GM19239 (cell line): ENCODE measurements at places on chromosomes 2 and 18.

GRCh38 chr2:1595274-1595673 is 149.0 kb downstream of the PXDN start:
- no peak for DNase-seq

- DNase-seq: no peak
Measured at GRCh38 chr2:120510751-120511395, 164.9 kb downstream of the INHBB start.

GRCh38 chr18:35592298-35592697 is 10.8 kb downstream of the GALNT1 start:
- DNase-seq: no peak

DNA sequence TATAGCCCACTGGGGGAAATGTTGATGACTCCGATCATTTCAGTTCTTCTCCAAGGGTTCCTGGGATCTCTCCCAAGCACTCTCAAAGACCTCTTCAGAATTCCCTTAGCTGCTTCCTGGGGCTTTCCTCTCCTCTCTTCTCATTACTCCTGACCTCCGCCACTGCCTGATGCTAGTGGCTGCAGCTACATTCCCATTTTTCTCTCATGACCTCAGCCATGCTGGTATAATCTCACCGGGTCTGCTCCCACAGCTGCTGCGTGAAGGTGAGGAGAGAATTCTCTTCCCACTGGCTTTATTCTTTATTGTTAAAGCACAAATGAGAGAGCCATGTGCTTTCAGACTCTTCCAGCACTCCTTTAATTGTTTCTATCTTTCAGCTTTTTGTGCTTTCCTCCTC is 312.0 kb upstream of the ETAA1 start:
- no peak for DNase-seq

GRCh38 chr2:200247494-200247893 is 59.0 kb upstream of the SPATS2L start:
- no peak for DNase-seq

GRCh38 chr2:201396595-201396994 is 39.5 kb upstream of the FLACC1 start:
- DNase-seq: no peak

DNA sequence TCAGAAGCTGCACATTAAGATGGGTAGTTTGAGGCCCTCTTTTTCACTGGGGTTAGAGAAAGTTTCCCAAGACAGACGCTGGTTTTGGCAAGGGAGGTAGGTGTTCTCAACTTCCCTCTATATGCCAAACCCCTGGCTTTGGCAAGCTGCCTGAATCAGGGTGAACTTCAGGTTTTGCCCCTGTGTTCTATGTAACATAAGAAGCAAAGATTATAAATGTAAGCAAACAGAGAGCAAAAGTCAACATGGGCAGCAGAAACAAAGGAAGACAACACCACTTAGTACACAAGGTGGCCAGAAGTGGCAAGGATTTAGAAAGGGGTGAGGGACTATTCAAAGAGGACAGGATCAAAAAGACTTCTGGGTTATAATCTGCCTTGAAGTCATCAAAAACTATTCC is 70.5 kb upstream of the TFCP2L1 start:
- no peak for DNase-seq

DNA sequence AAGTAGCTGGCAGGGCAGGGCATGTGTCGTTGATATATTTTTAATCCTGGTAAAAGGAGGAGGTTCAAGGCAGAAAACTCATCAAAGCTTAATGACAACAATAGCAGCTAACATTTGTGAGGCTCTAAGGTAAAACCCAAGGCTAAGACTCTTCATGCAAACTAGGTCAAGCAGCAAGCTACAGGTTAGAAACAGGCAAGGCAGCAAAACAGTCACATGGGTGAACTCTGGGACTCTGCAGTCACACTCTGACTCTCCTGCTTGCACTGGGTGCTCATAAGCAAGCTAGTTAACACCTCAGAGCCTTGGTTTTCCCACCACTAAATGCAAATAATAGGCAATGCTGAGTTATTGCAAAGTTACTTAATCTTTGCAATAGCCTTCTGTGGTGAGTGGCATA is 7.9 kb downstream of the IL1RN start:
- DNase-seq: no peak

DNA sequence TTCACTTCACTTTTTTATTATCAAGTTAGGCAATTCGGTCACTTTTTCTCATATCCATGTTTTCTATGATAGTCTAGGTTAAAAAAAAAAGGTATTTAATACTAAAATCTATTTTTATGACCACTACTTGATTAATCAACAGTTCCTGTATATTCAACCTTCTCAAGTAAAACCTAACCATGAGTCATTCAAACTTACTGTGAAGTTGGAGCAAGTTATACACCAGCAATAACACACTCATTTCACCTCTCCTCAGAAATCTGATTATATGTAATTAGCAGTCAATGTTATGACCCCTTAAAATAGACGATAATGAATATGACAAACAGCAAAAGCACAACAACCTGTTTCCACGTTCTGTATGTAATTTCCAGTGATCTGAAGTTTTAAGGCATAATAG is 35.0 kb upstream of the ADAM17 start:
- no peak for DNase-seq

GRCh38 chr2:182379241-182379640 is 47.6 kb downstream of the PDE1A start:
- DNase-seq: no peak

- DNase-seq: no peak
Measured at GRCh38 chr2:207873794-207874193, 104.1 kb upstream of the FZD5 start.

DNA sequence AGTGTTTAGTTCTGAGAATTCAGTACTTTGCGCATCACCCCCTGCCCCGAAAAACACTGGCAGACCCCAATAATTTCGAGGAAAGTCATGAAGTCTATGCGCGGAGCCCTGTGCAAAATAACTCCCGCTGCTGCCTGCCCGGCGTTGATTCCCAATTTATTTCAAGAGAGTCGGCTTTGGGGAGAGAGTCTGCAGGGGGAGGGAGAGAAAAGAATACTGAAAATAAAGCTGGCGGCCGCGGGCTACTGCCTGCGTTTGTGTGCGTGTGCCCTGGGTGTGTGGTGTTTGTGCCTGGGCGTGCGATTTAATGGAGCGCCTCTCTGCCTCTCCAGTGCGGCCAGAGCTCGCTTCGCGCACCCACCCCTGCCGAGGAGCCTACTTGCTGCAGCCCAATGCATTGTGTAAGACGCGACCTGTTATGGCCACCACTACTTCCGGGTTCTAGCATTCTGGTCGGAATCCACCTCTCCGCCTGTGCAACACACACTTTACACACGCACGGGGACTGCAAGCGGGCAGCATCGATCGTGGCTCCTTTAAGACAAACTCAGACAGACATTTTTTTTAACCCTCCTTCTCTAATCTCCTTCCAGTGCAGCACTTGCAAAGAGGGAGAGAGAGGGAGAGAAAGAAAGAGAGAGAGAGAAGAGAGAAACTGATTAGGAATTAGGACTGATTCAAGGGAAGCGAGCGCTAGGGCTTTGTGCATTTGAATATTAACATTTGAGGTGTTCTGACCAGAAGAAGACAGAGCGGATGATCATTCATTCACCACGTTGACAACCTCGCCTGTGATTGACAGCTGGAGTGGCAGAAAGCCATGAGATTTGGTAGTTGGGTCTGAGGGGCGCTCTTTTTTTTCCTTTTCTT is at the start of gene MEIS1:
Gene MEIS1 (plus strand): TSS at position 447 of the 870 bp plus-strand sequence. CDS start 732 bp downstream, outside the sequence.
- no peak for DNase-seq
